ENCODE measurements at places on chromosomes 2 and 18. TPM values are rescaled to one million over a fixed set of nuclear protein-coding genes. Genes with fewer than 3 reads are reported as not detected.

DNA sequence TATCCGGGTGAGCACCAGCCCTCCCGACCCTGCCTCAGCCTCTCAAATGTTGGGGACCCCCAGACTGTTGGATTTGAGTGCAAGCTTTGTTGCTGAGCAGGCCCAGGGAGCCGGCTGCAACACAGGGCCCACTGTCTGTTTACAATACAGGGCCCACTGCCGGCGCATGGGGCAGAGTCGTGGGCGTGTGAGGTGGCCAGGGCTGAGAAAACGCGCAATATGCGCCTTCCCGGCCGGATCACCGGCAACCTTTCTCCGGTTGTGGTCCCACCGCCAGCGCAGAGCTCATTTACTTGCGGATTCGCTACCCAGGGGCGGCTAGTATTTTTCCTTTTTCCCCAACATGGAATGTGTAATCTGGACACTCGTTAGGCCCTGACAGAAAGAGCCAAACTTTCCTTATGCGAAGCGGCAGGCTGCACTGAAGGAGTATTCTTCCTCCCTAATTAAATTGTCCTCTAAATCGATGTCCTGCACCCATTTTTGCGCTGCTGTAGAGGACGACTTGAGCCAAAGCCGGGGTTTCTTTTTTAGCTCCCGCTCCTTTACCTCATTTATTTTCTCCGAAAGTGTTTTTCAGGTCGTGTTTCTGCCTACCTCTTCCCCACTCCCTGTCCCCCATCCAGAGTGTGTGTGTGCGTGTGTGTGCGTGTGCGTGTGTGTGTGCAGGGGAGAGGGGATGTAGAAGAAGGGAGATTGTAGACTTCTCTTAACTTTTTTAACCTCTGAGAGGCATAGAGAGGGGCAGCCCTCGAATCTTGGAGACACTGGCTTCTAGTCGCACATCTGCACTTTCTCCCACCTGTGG lies 2.7 kb downstream of the OTX1 start:
- no peak overlapping the region for H3K27ac ChIP-seq
- H3K27me3 ChIP-seq = peaks cover 89% of the 10 kb centered on the region
- DNase-seq = no peak
- peaks cover 8% of the 10 kb centered on the region for H3K36me3 ChIP-seq
- no peak overlapping the region for H3K4me3 ChIP-seq

Gene PAIP2B
- total RNA-seq = 23.9 TPM

Gene IL1R2
- not detected for total RNA-seq

GRCh38 chr2:232456296-232457120 lies 555 bp downstream of the ALPI start:
- no peaks in the 10 kb centered on the region for H3K36me3 ChIP-seq
- no peak overlapping the region for H3K27ac ChIP-seq
- no peaks in the 10 kb centered on the region for H3K4me1 ChIP-seq
- no peak for DNase-seq
- H3K4me3 ChIP-seq = no peak overlapping the region

Gene SLC25A52
- total RNA-seq = not detected

DNA sequence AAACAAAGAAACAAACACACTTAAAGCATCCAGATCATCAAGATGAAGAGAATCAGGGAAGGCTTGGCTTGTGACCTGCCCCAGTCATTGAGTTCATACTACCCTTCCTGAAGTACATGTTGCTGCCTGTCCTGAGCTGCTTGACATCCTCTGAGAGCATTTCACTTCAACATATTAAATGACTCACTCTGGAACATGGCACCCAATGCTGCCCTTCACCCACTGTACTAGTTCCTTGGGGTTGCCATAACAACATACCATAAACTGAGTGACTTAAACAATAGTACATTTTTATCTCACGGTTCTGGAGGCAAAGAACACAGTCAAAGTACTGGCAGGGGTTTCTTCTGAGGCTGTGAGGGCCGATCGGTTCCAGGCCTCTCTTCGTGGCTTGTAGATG lies 371.3 kb downstream of the RNF144A start:
- H3K27me3 ChIP-seq = no peaks in the 10 kb centered on the region
- H3K36me3 ChIP-seq = no peaks in the 10 kb centered on the region
- no peak for DNase-seq
- H3K27ac ChIP-seq = no peak overlapping the region
- no peaks in the 10 kb centered on the region for H3K4me1 ChIP-seq

Gene CHRNG
- total RNA-seq = not detected

DNA sequence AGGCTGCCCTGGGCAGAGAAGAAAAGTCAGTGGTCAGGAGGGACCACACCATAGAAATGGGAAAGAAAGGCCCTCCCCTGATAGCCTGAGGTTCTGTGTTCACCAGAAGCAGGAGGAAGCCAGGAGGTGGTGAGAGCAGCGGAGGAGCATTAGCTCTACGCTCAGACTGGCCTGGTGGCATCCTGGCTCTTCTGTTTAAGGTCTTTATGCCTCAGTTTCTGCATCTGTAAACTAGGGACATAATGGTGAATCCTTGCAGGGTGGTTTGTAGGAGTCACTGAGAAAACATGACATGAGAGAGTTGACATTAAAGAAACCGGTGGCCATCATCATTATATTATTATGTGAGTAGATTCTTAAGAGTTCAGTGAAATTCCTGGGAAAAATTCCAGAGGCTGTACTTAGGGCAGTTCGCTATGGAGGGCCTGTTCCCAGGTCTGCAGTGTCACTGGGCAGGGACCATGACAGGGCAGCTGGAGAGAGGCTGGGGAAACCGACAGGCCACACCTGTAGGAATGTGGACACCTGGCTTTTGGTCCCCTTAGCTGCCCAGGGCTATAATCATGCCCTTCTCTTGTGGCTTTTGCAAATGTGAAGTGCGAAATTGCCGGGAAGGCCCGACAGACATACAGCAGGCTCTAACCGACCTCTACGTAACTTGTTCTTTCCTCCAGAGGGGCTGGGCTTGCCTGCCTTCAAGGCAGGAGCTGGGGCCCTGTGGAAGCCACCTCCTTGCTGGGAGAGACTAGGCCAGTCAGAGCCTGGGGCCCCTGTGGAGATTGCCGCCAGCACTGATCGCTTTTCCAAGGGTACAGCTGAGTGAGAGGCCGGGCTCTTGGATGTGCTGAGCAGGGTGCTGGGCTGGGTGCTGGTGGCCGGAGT lies 31.0 kb downstream of the GLI2 start:
- no peak overlapping the region for H3K27ac ChIP-seq
- no peaks in the 10 kb centered on the region for H3K36me3 ChIP-seq
- DNase-seq = no peak
- H3K4me3 ChIP-seq = no peak overlapping the region

Gene TNFRSF11A
- 0.64 TPM for total RNA-seq

Gene ZFP36L2
- 222 TPM for total RNA-seq

DNA sequence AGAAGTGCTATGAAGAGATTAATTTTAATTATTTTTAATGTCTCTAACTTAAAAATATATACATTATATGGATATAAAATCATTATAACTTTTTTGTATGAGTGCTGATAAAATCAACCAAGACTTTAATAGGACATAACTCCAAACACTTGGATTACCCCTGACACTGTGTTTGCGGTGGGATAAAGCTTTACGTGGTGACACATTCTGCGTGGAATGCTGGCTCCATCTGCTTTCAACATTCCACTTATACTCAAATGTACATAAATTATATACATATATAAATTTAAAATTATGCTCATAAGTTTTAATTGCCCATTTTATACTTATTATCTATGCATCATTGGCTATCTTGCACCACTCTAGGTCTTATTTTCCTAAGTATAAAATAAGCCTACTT lies 30.5 kb downstream of the LINC00305 start:
- peaks cover 1% of the 10 kb centered on the region for H3K36me3 ChIP-seq
- no peak overlapping the region for H3K4me3 ChIP-seq
- no peak for DNase-seq
- H3K27ac ChIP-seq = no peak overlapping the region
- H3K27me3 ChIP-seq = no peaks in the 10 kb centered on the region

Gene SAG
- not detected for total RNA-seq

Gene UGT1A8
- total RNA-seq = not detected

- no peak overlapping the region for H3K4me3 ChIP-seq
- DNase-seq = no peak
Measured at GRCh38 chr18:7458884-7459283, 108.2 kb upstream of the PTPRM start.

Gene UGGT1
- total RNA-seq = 60.3 TPM

DNA sequence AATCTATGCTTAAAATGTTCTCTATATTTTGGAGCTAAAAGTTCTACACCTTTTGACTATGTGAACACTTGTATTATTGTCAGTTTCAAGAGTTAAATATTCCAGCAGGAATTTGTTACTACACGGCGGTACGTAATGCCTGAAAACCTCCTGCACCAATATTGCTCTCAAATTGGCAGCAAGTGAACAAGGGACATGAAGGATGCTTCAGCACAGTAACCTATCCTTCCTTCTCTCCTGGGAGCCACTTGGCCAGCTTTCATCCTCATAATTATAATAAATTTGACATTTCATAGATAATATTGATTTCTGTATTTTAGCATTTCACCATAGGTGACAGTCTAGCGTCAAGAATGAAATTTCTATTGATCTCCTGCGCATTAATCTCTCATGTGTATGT lies 197.6 kb downstream of the NR4A2 start:
- no peaks in the 10 kb centered on the region for H3K4me1 ChIP-seq
- no peak for DNase-seq
- no peaks in the 10 kb centered on the region for H3K27me3 ChIP-seq

GRCh38 chr2:161384864-161385263 lies 31.2 kb upstream of the TBR1 start:
- no peaks in the 10 kb centered on the region for H3K36me3 ChIP-seq
- no peaks in the 10 kb centered on the region for H3K27me3 ChIP-seq
- DNase-seq = no peak

Gene FRZB
- total RNA-seq = 45.5 TPM

- H3K36me3 ChIP-seq = peaks cover 19% of the 10 kb centered on the region
- H3K4me1 ChIP-seq = no peaks in the 10 kb centered on the region
- no peaks in the 10 kb centered on the region for H3K27me3 ChIP-seq
- H3K4me3 ChIP-seq = no peak overlapping the region
- no peak for DNase-seq
Measured at GRCh38 chr2:11798701-11799435, 52.4 kb downstream of the LPIN1 start.

Gene PLGLB1
- 8.6 TPM for total RNA-seq

Gene IGFBP2
- 249 TPM for total RNA-seq

GRCh38 chr18:56844556-56844955 lies 193.4 kb downstream of the WDR7 start:
- no peaks in the 10 kb centered on the region for H3K27me3 ChIP-seq
- H3K4me3 ChIP-seq = no peak overlapping the region
- H3K36me3 ChIP-seq = peaks cover 6% of the 10 kb centered on the region

DNA sequence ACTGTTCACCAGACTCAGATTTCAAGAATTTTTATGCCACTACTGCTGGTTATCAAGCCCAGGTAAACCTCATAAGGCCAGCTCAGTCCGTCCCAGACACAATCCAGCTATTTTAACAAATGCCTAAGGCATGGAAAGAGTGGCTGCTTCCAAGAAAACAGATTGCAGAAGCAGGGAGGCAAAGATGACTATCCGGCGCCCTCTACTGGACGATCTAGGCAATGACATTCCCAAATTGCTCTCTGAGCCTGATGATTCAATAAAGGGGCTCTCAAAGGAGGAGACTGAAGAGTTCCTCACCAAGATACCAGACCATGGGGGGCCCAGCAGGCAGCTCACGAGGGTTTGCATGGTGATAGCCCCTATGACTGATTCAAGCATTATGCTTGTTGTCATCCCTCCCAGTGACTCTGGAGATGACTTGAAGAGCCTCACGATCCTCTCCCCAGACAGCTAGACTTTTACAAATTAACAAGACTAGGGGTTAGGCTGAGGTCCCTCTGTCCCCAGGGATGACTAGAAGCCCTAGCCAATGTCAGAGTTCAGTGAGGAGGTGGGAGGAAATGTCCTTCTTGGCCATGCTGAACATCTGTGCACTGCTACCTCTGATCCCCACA lies 25.0 kb downstream of the SERPINB8 start:
- H3K36me3 ChIP-seq = peaks cover 1% of the 10 kb centered on the region
- no peaks in the 10 kb centered on the region for H3K27me3 ChIP-seq
- no peak overlapping the region for H3K4me3 ChIP-seq
- no peaks in the 10 kb centered on the region for H3K4me1 ChIP-seq

Gene DSC1
- total RNA-seq = not detected

DNA sequence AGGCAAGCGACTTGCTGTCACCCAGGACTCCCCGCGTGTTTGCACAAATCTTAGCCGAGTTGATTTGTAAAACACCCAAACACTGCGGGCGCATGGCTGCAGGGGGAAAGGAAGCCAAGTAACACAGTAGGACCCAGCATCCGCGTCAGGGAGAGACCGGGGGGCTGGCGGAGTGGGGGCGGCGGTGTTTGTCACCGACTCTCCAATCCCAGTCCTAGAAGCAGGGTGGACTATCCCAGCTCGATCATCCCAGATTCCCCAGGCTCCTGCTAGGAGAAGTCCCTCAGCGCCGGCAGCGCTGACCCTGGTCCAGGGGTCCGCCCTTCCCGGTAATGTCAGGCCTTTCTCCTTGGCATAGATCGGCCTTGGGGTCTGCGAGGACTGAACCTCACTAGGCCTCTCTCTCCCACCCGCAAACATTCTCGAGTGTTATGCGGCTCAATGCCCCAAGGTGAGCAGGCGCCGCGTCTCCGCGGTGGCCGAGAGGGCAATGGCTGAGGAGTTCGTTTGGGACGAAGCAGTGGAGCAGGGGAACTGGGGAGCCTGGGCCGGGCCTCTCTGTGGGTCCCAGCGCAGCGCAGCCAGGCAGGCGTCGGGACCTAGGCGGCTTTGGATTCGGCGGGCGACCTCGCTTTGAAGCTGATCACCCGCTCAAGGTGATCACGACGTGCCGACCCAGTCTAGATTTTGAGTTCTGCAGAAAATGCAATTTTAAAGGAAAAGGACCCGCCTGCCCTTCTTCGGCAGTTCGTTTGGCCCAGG lies 1.5 kb upstream of the GDF7 start:
- H3K27me3 ChIP-seq = peaks cover 86% of the 10 kb centered on the region
- no peak for DNase-seq

Gene ARHGEF4
- 6.5 TPM for total RNA-seq

GRCh38 chr2:178404368-178404767 lies 46.6 kb downstream of the PRKRA start:
- no peaks in the 10 kb centered on the region for H3K36me3 ChIP-seq
- H3K4me1 ChIP-seq = no peaks in the 10 kb centered on the region
- no peak overlapping the region for H3K4me3 ChIP-seq
- DNase-seq = no peak
- no peak overlapping the region for H3K27ac ChIP-seq

- no peaks in the 10 kb centered on the region for H3K4me1 ChIP-seq
- no peak overlapping the region for H3K4me3 ChIP-seq
- no peaks in the 10 kb centered on the region for H3K36me3 ChIP-seq
- peaks cover 10% of the 10 kb centered on the region for H3K27me3 ChIP-seq
Measured at GRCh38 chr2:119283873-119284331, 60.3 kb downstream of the STEAP3 start.
